Nasal cavity respiratory epithelium epithelial cell of viscerocranial mucosa (primary cell): ENCODE measurements at places on chromosomes 12 and 14. TPM values are rescaled to one million over a fixed set of nuclear protein-coding genes. Genes with fewer than 3 reads are reported as not detected.

Gene CLEC2A
- total RNA-seq, result not detected in 2 replicates

Gene KRT84
- total RNA-seq, result 0.07 TPM in 1 of 2 replicates, not detected in the other

Gene WIF1
- total RNA-seq, result not detected in 2 replicates

Gene POTEG
- total RNA-seq, result not detected in 2 replicates

Gene RTL1
- total RNA-seq, result not detected in 2 replicates

Gene INHBC
- total RNA-seq, result not detected in 2 replicates

Gene OR4E2
- total RNA-seq, result not detected in 2 replicates

Gene CD163L1
- under 0.01 and 0.14 TPM in 2 replicates for total RNA-seq

Gene GPR135
- total RNA-seq, result 0.34 and 1.6 TPM in 2 replicates
